ENCODE measurements at places on chromosomes 12 and 14.

- no peak for DNase-seq
Observed at GRCh38 chr14:94599656-94600004, 12.6 kb upstream of the SERPINA3 start.

DNA sequence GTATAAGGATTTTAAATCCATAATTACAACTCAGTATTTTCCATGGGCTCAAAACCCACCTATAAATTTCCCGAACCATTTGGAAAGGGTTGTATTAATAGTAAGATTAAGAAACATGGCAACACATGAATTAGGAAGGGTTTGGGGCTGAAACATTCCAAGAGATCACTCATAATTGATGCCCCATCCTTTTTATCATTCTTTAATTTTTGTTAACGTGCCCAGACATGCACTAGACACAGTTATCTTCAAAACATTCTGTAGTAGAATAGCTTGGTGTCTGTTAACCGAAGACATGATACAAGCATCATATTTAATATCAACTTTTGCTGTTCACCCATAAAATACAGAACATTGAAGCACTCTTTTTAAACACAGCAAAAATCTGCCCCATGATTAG lies 106.8 kb upstream of the FRMD6 start:
- DNase-seq = no peak

DNA sequence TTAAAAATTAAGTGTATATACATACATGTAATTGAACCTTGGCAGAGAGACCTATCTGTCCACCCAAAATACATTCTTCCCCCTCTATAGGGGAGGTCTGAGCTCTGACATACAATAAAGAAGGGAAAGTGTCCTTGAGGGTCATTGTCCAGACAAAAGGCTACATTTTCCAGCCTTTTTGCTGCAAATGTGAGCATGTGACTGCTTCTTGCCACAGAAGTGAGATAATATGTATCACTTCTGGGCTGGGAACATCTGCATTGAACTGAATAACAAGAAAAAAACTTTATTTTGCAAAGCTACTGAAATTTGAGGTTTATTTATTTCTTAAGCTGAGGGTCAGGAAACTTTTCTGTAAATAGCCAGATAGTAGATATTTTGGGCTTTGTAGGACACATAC lies 131.3 kb downstream of the TBC1D30 start:
- no peak for DNase-seq

- DNase-seq = no peak
Observed at GRCh38 chr14:83269583-83269982, 1735.9 kb upstream of the SEL1L start.

DNA sequence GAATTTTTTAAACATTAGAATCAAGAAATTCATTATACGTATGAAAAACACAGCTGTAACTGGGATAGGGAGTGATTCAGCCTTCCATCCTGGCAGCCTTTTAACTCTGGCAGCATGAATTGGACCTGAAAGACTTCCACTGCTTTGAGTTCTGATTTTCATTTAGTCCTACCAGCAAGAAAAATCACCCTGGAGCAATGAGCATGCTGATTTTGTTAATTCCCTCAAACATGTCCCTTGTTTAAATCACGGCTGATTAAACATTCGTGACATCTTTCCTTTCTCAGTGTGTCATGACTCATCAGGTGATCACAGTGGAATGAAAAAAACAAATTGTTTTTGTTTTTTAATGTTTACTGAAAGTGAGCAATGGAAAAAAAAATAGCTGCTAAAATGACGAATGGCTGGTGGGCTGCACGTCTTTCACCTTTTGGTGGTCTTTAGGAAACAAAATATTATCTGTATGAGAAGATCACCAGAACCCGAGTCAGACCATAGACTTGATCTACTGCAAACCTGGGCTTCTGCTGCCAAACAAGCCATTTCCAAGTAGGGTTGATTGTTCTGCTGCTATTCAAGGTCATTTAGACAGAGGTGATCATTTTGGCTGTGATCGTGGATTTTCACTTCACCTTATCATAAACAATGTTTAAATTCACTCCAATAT lies 67.0 kb upstream of the CAND1 start:
- no peak for DNase-seq

GRCh38 chr14:39890026-39890425 lies 457.8 kb upstream of the FBXO33 start:
- no peak for DNase-seq

DNA sequence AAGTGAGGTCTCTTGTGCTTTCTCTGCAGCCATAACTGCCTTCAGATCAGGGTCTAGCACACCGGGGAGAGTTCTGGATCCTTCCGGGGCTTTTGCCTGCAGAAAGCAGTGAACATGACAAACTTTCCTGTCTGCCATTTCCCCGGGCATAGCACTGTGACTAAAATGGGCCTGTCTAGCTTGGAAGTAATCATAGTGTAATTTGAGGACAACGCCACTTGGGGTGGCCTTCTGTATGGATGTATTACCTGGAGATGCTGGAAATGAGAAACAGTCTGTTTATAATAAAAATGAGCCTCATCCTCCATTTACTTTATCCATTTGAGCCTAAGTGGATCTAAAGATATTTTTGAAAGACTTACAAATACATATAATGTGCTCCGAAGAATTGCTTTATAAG lies 453.7 kb downstream of the VRK1 start:
- no peak for DNase-seq

DNA sequence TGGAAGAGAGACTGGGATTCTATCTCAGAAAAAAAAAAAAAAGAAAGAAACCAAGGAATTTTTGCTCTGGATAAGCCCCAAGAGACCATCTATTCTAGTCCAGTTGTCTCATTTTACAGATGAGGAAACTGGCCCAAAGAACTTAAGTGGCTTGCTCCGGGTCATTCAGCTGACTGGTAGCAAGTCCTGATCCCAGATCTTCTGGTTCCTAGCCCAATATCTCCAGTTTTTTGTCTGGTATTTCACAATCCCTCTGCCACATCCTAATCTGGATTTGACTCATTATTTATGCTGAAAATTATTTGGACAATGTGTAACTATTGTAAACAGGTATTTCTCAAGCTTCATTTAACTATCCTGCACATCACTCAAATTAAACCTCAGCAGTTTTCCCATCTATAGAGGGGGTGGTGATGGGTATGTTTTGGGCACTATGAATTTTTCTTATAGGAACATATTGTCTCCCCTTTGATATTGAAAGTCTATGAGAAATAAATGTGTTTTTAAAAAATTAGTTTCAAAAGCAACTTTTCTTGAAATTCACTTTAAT lies 43.4 kb downstream of the PPP2R5E start:
- DNase-seq = no peak

Data from activated naive CD4-positive, alpha-beta T cell (primary cell).